WTC11 (cell line): ENCODE measurements at places on chromosomes 16 and 17.

- DNase-seq = no peak
Observed at GRCh38 chr17:78375401-78376151, 2.9 kb upstream of the PGS1 start.

GRCh38 chr16:67672739-67673662 is 6.4 kb downstream of the C16orf86 start:
- DNase-seq = peak; percentile 79

DNA sequence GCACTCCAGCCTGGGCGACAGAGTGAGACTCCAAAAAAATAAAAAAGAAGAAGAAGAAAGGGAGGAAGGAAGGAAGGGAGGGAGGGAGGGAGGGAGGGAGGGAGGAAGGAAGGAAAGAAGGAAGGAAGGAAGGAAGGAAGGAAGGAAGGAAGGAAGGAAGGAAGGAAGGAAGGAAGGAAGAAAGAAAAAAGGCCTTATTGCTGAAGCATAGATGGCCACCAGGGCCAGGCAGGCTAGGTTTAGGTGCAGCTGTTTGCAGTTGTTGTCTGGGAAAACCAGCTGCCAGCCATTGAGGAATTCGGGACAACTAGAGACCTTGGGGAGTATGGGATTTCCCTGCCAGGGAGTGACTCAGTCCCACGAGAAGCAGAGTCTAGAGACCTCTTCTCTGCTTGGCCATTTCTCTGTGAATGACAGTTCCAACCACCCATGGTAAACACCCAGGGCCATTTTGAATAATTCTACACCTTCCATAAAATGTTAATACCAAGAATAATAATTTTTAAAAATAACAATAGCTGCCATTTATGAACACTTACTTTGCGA is 31.0 kb downstream of the SCNN1B start:
- DNase-seq = no peak

GRCh38 chr16:79182616-79183015 is 417.9 kb downstream of the MAF start:
- DNase-seq = no peak

- no peak for DNase-seq
Observed at GRCh38 chr17:13403982-13404946, 197.5 kb downstream of the HS3ST3A1 start.

GRCh38 chr16:83005653-83006160 is 378.9 kb downstream of the CDH13 start:
- DNase-seq = no peak

DNA sequence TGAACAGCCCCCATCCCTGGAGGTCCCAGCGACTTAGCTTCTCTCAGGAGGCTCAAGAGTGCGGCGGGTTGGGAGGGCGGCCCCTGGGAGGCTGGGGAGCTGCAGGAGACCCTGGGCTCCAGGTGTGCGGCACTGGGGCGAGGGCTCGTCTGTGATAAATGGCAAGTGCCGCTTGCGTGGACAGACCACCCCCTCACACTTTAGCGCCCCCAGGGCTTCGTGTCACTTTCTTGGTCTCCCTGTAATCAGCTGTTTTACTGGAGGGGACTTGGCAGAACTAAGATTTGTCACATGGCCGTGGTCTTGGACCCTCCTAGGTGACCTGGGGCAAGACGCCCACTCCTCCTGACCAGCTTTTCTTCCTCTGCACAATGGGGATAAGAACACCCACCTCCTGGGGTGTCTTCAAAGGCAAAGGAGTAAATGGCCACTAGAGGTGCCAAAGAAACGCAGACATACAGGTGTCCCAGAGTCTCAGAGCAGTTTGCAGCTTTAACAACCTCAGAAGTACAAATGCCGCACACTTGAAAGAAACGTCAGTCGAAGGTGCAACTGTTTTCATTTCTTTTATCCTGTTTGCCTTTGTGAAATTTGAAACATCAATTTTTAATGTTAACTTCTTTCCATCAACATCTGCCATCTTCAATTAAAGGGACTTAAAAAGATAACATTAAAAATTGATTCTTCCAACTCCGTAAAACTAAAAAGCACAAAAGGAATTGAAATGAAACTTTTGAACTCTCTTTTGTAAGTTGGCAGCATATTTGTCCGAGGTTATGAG is 946 bp downstream of the OSGIN1 start:
- no peak for DNase-seq

- DNase-seq = no peak
Observed at GRCh38 chr17:72605543-72605942, 484.7 kb downstream of the SOX9 start.

GRCh38 chr16:46961373-46962353 is 11.8 kb downstream of the DNAJA2 start:
- DNase-seq = no peak

GRCh38 chr17:4480929-4481898 is 17.5 kb upstream of the SPNS2 start:
- DNase-seq = no peak

DNA sequence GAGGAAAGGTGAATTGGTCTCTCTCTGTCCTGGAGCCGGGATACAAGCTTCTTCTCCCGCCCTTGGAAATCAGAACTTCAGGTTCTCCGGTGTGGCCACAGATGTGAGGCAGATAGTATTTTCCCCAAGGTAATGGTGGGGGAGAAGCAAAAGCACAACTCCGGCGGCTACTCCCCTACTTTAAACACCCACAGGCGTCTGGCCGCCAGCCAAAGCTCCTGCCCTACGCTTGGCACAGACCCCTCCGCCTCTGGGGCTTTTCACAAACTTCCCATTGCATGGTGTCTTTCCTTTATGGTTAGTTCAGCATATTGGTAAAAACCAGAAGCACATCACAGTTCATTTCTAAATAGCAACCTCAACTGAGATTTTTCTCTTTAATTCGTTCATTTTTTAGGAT is 39.4 kb upstream of the B4GALNT2 start:
- no peak for DNase-seq

GRCh38 chr16:81544700-81545271 is 100.2 kb downstream of the CMIP start:
- DNase-seq = no peak

DNA sequence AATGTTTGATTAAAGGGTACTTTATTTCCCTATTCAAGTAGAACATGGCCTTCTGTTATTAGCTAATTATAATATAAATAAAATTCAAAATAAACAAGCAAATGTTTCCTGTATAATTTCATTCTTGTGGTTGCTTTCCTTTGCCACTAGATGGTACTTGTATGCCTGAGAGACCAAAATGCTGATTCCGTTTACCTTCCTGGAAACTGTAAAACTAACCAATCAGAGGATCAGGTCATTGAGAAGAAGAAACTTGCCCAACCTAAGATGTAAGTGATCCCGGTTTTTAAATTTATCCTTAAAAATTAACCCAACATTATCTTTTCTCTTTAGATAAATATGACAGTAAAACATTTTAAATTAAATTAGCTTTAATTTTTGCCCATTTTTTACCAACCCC is 8.1 kb upstream of the ABCA5 start:
- no peak for DNase-seq

DNA sequence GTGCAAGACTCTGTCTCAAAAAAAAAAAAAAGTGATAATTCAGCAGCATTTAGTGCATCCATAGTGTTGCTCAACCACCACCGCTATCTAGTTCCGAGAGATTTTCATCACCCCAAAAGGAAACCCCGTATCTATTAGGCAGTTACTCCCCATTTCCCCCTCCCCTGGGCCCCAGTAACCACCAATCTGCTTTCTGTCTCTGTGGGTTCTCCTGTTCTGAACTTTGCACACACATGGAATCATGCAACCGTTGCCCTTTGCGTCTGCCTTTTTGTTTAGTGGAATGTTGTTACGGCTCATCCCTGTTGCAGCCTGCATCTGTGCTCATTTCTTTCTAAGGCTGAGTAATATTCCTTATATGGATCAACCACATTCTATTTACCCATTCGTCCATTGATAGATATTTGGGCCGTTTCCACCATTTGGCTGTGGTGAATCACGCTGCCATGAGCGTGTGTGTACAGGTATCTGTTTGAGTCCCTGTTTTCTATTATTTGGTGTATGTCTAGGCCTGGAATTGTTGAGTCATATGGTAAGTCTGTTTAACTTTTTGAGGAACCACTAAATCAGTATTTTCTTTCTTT is 8.7 kb upstream of the SYNGR2 start:
- DNase-seq = no peak

DNA sequence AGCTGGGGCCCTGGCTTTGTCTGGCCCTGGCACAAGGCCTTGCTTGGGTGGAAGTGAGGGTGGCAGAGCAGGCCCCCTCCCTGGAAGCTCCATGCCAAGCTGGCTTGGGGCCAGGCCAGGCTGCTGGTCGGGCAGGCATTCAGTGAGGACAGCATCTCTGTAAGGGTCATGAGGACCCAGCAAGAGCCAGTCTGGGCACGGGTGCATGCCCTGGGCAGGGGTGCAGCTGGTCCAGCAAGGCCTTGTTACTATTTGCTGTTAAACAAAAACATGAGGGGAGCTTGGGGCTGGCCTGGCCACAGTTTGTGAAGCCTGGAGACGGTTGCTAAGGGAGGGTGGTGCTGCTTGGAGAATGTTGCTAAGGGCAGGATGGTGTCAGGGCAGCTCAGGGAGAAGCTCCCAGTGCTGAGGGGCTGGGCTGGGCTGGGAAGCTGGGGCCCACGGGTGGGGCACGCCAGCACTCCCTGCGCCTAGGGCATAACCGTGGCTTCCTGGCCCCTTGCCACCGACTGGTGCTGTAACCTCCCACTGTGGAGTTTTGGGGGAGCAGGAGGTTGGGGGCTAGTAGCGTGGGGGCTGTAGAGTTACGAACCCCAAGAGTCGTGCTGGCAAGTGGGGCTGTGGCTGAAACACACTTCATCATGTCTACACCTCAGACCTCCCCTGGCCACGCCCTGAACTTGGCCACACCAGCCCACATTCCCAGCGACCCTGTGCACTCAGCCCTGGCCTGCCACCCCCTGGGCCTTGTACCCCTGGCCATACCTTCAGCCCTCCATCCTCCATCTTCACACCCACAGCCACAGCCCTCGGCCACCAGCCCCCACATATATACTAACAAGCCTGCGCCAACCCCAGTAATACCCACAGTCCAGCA is 1.6 kb downstream of the TPPP3 start:
- no peak for DNase-seq

DNA sequence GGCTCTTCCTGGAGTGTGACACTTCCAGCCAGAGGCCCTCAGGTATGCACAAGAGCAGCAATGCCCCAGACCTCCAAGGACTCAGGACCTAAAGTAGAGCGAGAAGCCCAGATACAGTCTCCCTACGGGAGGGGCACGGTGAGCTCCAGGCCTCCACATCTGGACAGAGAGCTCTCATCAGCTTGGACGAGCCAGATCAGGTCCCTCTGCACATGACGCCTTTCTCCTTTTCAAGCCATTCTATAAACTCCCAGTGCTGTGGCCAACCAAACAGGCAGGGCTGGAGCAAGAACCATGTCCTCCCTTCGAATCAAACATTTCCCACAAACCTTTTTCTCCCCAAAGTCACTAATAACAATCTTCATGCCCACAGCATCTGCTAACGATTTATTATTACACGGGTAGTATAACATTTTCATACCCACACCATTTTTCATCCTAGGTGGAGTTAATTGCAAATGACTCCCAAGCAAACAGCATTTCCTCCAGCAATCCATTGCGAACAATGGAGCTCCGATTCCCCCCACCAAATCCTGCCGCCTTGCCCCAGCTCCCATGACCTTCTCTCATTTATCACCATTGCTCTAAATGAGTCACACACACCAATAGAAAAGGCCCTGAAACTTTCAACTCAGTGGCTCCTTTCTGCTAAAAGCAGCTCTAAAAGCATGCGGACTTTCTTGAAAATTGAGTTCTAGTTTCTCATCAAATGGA is 24.2 kb upstream of the NLRP1 start:
- no peak for DNase-seq

GRCh38 chr16:85750146-85750826 is 610 bp downstream of the C16orf74 start:
- DNase-seq = peak; percentile 63

- DNase-seq = no peak
Observed at GRCh38 chr16:29972500-29972899, 1.2 kb upstream of the TAOK2 start.

DNA sequence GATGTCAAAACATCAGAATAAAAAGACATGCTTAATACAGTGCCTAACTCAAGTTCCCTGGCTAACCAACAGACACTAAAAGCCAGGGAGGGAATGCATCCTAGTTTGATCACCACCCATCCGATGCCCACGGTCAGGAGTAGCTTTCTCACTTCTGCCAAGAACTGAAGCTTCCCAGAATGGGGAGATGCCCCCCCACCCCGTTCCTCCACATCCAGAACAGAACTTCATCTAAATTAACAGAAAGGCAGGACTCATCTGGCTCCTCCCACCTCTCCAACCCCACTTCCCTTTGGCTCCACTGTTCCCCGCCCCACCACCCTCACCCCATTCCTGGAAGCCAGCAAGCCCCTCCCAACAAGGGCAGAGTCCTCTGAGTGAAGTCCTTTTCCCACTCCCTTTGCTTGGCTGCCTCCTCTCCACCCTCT is 33.7 kb downstream of the GDE1 start:
- peak; percentile 50 for DNase-seq

DNA sequence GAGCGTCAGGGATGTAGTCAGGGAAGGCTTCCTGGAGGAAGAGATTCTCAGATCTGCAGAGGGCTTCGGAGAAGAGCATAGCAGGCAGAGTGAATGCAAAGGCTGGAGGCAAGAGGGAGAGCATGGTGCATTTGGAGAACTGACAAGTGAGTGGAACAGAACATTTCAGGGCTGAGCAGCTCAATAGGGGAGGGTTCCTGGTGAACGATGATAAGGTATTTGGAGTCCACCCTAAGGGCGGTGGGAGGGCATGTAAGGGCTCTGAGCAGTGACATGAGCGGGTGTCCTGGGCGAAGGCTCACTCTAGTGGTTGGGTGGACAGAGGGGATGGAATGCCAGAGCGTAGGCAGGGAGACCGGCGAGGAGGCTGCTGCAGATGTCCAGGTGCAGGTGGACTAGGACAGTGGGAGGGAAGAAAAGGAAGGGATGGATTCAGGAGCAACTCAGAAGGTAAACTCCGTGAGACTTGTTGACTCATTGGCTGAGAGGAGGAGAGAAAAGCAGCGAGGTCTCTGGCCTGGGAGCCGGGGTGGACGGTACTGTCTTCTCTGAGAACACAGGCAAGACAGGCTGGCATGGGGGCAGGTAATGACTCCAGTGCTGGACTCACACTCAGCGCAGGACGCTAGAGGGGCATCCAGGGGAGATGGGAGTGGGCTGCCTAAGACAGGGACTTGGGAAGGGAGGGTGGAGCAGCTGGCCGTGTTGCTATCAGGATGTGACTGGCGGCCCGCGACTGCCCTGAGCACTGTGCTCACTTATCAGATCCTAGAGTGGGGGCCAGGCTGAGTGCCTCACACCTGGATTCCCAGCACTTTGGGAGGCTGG is 1.4 kb upstream of the PITPNA start:
- DNase-seq = no peak
